ENCODE measurements at places on chromosomes 5 and 9. TPM values are rescaled to one million over a fixed set of nuclear protein-coding genes. Genes with fewer than 3 reads are reported as not detected.

- no peak for DNase-seq
Measured at GRCh38 chr9:121930956-121931355, 162.2 kb downstream of the TTLL11 start.

DNA sequence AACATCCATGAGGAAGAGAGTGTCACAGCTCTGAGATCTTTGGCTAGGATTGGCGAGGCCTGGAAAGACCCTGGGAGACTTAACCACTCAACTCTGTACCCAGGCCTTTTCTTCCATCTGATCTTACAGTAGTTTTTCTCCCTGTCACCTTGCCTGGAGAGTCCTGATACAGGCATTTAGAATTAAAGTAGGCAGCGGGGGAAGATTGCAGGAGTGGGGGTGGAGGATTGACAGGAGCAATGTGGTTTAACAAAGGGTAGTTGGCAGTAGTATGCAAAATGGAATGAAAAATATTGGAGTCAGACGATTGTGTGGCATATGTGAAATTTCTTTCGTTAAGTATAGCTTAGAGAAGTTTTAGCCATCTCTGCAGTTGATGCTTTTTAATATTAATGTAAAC, 16.9 kb downstream of the TMEFF1 start:
- no peak for DNase-seq

GABRB2 gene
- total RNA-seq = not detected

DNA sequence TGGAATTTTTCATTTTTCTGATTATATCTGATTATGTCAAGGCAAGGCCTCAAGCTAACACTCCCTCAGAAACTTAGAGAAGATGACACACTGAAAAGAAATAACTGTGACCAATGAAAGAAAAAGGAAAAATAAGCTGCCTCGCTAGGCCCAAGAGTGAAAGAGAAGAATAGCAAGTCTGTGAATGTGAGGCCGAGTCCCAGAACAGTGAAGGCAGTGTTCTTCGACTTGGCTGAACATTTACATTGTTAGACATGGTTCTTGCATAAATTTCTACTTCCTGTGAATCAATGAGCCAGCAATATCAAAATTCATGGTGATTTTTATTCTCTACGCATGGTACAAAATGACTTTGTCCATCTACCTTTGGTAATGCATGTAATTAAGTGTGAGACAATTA, at the start of gene ATP10B:
ATP10B (minus strand) TSS at position 163 of the 400 bp plus-strand sequence. CDS start 164,137 bp downstream, outside the sequence.
- no peak for DNase-seq

- no peak for DNase-seq
Measured at GRCh38 chr9:115229496-115229895, 111.5 kb upstream of the TNC start.

GRCh38 chr5:123170816-123171215, 81.8 kb downstream of the PRDM6 start:
- DNase-seq = no peak

KIAA1191 gene
- total RNA-seq = 87.9 TPM

GRCh38 chr5:77168161-77168878, 42.2 kb upstream of the PDE8B start:
- peak; percentile 72 for DNase-seq

DNA sequence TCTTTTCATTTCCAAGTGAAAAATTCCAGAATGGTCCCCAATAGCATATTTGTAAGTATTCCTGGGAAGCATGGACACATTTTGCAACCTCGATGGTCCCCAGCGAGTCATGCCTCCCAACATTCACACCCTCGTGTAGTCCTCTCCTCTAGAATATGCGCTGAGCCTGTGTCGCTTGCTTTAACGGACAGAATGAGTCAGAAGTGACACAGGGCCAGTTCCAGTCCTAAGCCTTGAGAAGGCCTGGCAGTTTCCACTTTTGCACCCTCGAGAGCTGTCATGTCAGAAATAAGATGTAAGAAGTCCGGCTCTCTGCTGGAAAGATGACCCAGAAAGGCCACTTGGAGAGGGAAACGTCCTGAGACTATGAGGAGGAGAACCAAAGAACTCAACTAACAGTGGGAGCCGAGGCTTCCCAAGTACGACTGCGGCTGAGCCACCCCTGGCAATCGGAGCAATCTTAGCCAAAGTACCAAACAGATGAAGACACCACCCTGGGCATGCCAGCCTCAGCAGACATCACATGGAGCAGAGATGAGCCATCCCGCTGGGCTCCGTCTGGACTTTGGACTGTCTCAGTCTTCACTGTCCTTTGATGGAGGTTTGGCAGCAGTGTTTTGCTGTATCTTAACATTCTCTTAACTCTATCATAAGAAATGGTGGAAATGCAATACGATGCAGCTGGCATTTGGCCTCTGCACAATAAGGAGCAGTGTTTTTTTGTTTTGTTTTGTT, 42.6 kb upstream of the GFPT2 start:
- no peak for DNase-seq

GRCh38 chr5:59829386-59829785, 64.1 kb downstream of the PDE4D start:
- no peak for DNase-seq

DNA sequence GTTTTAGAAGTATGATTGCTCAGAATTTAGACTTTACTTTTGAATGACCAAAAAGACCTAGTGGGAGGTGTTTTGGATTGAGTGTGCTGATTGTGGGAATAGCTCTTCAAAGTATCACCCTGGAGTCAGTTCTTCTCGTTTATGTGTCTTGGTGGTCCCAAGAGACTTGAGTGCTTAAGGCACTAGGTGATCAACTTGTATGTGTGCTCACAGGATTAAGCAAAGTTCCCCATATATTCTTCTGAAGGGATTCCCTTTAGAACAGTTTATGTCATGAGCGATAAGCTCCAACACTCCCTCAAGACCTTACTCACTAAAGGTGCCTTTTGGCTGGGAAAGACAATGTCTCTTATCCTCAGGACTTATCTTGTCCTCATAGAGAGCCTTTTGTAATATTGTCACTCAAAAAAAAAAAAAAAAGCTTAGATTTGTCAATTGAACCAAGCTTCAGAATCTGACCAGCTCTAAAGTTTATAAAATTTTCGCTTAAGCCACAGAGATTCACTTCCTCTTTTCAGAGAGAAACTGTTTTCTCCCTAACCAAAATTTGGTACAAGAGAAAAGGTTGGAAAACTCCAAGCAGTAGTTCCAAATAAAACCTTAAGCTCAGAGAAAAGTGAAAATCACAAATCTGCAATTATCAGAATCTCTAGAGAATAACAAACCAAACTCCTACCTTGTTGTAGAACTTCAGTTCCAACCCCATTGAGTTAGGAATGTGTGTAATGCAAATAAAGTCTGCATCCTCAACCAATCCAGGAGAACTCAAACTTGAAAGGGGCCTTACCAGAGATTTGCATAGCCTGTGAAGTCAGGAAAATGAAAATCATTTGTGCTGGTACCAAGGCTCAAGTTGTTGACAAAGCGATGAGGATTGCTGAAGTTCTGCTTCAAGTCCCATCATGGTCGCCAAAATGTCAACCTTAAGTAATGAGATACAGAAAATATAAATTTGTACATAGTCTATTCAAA, 40.0 kb upstream of the PDZD2 start:
- DNase-seq = no peak

CXCL14 gene
- 0.26 TPM for total RNA-seq

DNA sequence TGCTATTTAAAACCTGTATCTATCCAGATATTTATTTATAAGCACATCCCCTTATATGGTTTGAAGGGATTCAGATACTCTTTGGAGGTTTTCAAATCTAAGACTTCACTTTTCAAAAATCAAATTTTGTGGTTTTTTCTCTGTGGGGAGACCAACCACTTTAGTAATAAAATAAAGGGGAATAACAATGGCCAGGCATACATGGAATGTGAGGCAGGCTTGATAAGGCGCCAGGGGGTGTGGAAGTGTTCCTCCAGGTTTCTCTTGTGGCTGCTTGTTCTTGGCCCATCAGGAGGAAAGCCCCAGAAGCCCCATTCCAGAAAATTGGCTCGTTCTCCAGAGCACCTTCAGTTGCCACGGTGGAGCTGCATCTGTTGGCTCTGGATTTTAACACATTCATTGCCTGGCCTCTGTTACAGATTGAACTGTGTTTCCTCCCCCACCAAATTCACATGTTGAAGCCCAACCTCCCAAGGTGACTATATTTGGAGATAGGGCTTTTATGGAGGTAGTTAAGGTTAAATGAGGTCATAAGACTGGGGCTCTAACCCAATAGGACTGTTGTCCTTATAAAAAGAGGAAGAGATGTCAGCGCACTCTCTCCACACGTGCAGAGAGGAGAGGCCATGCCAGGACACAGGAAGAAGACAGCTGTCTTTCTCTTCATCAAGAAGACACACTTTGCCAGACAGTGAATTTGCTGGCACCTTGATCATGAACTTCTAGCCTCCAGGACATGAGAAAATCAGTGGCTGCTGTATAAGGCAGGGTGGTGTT, 195.9 kb downstream of the TMEM38B start:
- DNase-seq = no peak

DNA sequence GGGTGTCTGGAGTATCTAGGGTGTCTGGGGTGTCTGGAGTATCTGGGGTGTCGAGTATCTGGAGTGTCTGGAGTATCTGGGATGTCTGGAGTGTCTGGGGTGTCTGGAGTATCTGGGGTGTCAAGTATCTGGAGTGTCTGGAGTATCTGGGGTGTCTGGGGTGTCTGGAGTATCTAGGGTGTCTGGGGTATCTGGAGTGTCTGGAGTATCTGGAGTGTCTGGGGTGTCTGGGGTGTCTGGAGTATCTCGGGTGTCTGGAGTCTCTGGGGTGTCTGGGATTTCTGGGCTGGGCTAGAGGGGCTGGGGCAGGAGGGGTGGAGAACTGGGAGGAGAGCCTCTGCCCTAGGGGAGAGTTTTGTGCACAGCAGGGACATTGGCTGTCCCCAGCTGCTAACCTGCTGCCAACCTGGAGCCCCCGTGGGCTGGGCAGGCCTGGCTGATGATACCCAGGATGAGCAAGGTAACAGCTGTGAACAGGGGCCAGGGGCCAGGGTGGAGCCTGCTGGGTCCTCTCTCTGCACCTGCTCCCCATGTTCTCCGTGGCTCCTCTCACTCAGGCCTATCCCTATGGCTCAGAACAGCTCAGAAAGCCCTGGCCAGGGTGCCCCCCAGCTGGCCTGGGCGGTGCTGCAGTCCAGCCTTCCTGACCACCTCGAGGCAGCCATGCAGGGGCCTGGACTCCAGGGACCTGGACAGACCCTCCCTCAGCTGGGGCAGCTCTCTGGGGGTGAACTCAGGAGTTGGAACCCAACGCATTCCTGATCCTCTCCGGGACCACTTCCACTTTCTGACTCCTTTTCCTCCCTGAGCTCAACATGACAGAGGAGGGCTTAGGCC, 29.9 kb downstream of the LHX3 start:
- DNase-seq = no peak

GRCh38 chr5:141883892-141884318, 5.7 kb upstream of the PCDH1 start:
- DNase-seq = no peak

DNA sequence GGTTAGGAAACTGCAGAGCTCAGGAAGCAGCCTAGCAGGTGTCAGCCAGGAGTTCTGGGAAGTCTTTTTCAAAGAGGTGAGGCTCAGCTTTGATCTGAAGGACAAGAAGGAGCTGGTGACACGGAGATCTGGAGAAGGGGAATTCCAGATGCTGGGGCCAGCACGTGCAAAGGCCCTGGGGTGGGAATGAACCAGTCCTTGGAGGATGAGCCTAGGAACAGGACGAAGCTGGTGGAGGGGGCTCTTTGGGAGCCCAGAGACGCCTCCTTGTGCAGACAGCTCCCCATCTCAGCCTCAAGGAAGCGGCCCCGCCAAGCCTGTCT, 15.2 kb upstream of the RNU6ATAC start:
- DNase-seq = no peak

DNA sequence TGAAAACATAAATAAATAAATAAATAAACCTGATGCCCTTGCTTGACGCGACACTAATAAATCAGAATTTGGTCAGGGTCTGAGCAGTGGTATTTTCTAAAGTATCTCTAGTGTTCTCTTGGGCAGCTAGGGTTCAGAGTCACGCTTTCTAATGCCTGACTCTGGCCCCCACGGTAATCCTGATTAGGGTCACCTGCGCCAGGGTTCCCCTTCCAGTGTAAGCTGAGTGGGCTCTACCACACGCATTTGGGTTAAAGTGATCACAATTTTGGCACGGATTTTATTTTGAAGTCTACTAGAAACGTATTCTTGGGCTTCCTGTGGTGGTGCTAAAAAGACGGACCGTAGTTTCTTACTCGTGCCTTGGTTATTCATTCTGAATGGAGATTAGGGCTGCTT, 651 bp downstream of the TTC1 start:
- DNase-seq = no peak

FOXD4L6 gene
- 0.07 TPM for total RNA-seq

DNA sequence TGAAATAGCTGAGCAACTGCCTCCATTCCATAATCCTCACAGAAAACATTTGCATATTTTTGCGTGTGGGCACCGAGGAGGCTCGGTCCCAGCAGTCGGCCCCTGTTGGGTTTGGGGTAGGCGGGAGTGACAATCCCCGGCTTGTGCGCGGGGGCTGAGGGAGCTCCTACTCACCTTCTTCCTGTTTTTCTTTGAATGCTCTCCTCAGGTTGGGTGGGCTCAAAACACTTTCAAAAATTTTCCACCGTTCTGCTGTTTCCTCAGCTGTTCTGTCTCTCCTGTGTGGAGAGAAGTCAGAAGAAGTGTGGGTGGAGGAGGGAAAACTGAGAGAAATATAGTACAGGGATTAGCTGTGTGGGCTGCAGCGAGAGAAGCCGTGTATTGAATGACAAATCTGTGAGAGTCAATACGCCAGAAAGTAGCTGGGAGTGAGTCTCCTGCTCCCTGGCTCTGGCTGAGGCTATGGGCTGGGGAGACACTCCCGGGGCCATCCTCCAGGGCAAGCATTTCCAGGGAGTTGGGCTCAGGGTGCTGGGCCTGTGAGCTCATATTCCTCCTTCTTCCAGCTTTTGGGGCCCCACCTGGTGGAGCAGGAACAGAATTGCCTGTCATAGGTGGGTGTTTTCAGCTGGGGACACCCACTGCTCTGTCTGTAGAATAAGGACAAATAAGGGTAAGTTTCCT, 84.7 kb downstream of the CMYA5 start:
- peak; percentile 24 for DNase-seq

GRCh38 chr5:61809651-61810050, 477.6 kb downstream of the ZSWIM6 start:
- no peak for DNase-seq

DNA sequence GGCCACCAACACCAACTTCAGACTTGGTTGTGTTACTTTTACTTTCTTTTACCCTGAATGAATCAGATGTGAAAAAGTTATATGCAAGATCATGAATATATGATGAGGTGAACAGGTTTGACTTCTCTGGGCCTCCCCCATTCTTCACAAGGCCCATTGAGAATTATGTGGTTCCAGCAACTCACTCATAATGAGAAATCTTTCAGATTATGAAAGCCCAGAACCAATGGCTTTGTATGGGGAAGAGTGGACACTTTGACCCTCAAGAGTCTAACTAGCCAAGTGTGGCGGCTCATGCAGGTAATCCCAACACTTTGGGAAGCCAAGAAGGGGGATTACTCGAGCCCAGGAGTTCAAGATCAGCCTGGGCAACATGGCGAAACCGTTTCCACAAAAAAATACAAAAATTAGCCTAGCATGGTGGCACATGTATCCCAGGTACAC, 16.1 kb upstream of the LNPEP start:
- DNase-seq = no peak

- DNase-seq = no peak
Measured at GRCh38 chr9:77176686-77177142, 620 bp upstream of the VPS13A start.

- DNase-seq = no peak
Measured at GRCh38 chr5:111227801-111228200, 3.6 kb downstream of the CAMK4 start.

PAPPA gene
- total RNA-seq = 43.0 TPM

PDE6A gene
- total RNA-seq = 0.02 TPM

Measured in NCI-H460 (cell line).